ENCODE measurements at places on chromosomes 5 and 9.

GRCh38 chr5:170985486-170985885 lies 123.7 kb downstream of the RANBP17 start:
- no peak for DNase-seq

- DNase-seq = no peak
Measured at GRCh38 chr5:74446725-74447241, 193.7 kb downstream of the ENC1 start.

DNA sequence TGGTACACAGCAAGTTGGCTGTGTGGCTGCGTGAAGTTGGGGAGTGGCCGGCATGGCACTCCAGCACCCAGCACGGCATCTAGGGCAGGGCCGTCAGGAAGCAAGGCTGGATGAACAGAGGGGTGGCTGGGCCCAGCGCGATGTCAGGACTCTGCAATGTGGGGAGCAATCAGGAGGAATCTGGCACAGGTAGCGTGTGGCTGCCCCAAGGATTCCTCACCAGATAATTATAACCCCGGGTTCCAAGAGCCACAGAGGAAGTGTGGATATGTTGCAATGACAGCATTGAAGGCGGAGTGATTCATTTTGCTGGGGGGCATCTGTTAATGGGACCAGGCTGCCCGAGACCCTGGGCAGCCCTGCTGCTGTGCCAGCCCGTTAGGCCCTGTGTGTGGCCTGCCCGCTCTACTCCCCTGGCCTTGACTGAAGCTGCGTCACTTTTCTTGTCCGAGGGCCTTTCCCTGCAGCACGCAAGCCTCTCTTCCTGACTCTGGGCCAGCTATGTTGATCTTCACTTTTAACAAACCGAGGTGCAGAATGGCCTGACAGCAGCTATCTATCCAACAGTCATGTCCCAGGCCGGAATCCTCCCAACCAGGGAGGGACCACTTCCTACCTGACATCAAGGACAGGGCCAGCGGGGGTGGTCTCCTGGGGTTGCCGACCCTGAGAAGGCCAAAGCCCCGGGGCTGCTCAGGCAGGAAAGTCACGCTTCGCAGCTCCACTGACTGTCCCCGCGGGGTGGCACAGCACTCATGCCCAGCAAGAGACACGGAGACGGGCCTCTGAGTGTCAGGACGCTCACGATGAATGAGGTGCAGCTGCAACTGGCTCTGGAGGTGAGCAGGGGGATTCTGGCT lies 118.0 kb upstream of the PHYKPL start:
- no peak for DNase-seq

- DNase-seq = peak; percentile 3
Measured at GRCh38 chr5:89816038-89816437, 593.5 kb downstream of the CETN3 start.

GRCh38 chr5:37836592-37837413 lies 3.0 kb downstream of the GDNF start:
- no peak for DNase-seq
